ENCODE measurements at places on chromosomes 5 and 9. TPM values are rescaled to one million over a fixed set of nuclear protein-coding genes. Genes with fewer than 3 reads are reported as not detected.

The NADK2 gene
- total RNA-seq: 30.4 TPM

The PCDHA10 gene
- 0.29 TPM for total RNA-seq

The SSBP2 gene
- total RNA-seq: 22.0 TPM

The FOXD4L5 gene
- total RNA-seq: not detected

The ACOT12 gene
- total RNA-seq: 0.55 TPM

The HMGXB3 gene
- 39.7 TPM for total RNA-seq

The TRIM36 gene
- total RNA-seq: 2.4 TPM

The SPINK14 gene
- total RNA-seq: not detected

The SHC3 gene
- 2.8 TPM for total RNA-seq

The SOHLH1 gene
- not detected for total RNA-seq

The RNF183 gene
- total RNA-seq: 0.35 TPM

The ISL1 gene
- total RNA-seq: 0.24 TPM

The SMIM32 gene
- not detected for total RNA-seq

The PCDHGA12 gene
- total RNA-seq: 15.3 TPM

The ZCCHC9 gene
- total RNA-seq: 10.0 TPM

The TMOD1 gene
- total RNA-seq: 5.9 TPM

The ESM1 gene
- total RNA-seq: not detected

The DDX4 gene
- total RNA-seq: not detected
